Adrenal gland (tissue), 19 donors: ENCODE measurements at places on chromosomes 4 and X. TPM values are rescaled to one million over a fixed set of nuclear protein-coding genes. Genes with fewer than 3 reads are reported as not detected.

- H3K27me3 ChIP-seq: no peaks in the 10 kb centered on the region
- DNase-seq: no peak
- no peaks in the 10 kb centered on the region for H3K36me3 ChIP-seq
These were observed 507 bp downstream of the LIN54 start for GRCh38 chr4:83010111-83010521.

GRCh38 chr4:184279496-184280061 is 61.9 kb upstream of the ENPP6 start:
- no peak overlapping the region for H3K27ac ChIP-seq
- peaks cover 11% of the 10 kb centered on the region for H3K4me1 ChIP-seq
- H3K27me3 ChIP-seq: no peaks in the 10 kb centered on the region
- H3K36me3 ChIP-seq: no peaks in the 10 kb centered on the region

GRCh38 chr4:92362028-92362427 is 58.3 kb downstream of the GRID2 start:
- no peak for DNase-seq
- H3K36me3 ChIP-seq: no peaks in the 10 kb centered on the region
- H3K4me3 ChIP-seq: no peak overlapping the region
- no peak overlapping the region for H3K27ac ChIP-seq

DNA sequence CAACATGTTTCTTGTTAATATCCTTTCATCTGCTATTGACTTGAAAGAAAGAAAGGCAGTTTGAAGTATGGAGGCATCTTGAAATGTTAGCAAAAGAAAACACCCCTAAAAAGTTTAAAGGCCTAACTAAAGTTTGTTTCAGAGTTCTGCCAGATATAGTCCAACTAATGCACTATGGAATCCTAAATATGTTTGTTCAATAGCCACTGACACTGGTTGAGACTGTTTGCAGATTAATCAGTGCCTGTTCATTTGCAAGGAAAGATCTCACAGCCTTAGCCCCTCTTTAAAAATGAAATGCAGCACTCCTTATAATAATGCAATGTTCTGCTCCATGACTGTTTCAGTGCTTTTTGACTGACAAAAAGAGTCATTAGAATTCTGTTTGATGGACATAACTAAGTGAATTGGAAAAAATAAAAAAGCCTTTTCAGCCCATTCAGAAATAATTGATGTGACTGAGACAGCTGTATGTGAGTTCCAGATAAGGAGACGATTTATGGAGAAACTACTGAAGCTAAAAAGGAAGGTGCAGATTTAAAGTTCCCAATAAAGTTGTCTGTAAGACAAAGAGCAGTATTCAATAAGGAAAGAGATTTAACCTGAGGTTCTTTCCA is 192.0 kb downstream of the PCDH7 start:
- DNase-seq: no peak
- no peaks in the 10 kb centered on the region for H3K27me3 ChIP-seq
- no peak overlapping the region for H3K4me3 ChIP-seq
- no peaks in the 10 kb centered on the region for H3K4me1 ChIP-seq

DNA sequence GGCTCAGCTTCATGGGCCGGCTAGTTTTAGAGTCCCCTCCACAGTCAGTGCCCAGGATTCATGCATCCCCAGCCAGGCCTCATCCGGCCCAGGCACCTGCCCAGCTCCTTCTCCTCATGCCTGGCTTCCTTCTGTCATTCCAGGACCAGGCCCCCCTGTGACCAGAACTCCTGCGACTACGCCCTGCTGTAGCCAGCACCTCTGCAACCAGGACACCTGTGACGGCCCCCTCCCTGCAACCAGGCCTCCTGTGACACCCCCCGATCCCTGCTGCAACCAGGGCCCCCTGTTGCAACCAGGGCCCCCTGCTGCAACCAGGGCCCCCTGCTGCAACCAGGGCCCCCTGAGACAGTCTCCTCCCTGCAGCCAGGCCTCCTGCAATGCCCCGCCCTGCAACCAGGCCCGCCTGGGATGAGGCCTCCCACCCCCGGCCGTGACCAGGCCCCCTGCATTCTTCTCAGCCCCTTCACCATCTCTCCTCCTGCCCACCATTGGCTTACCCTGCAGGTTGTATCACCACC is 46.8 kb downstream of the HTRA3 start:
- DNase-seq: no peak
- H3K27me3 ChIP-seq: no peaks in the 10 kb centered on the region
- no peaks in the 10 kb centered on the region for H3K36me3 ChIP-seq
- H3K27ac ChIP-seq: no peak overlapping the region
- no peak overlapping the region for H3K4me3 ChIP-seq
- H3K4me1 ChIP-seq: peaks cover 20% of the 10 kb centered on the region

The SEC24B gene
- 39.4 TPM for total RNA-seq

- peaks cover 16% of the 10 kb centered on the region for H3K27me3 ChIP-seq
- no peaks in the 10 kb centered on the region for H3K4me1 ChIP-seq
- DNase-seq: peak; percentile 75
- no peak overlapping the region for H3K4me3 ChIP-seq
These were observed 21.7 kb upstream of the MFAP3L start for GRCh38 chr4:170047771-170048354.

- H3K4me3 ChIP-seq: no peak overlapping the region
- no peaks in the 10 kb centered on the region for H3K36me3 ChIP-seq
- H3K4me1 ChIP-seq: no peaks in the 10 kb centered on the region
- H3K27ac ChIP-seq: no peak overlapping the region
- DNase-seq: peak; percentile 47
These were observed 623.8 kb upstream of the DIPK2B start for GRCh38 chrX:45824471-45824870.

DNA sequence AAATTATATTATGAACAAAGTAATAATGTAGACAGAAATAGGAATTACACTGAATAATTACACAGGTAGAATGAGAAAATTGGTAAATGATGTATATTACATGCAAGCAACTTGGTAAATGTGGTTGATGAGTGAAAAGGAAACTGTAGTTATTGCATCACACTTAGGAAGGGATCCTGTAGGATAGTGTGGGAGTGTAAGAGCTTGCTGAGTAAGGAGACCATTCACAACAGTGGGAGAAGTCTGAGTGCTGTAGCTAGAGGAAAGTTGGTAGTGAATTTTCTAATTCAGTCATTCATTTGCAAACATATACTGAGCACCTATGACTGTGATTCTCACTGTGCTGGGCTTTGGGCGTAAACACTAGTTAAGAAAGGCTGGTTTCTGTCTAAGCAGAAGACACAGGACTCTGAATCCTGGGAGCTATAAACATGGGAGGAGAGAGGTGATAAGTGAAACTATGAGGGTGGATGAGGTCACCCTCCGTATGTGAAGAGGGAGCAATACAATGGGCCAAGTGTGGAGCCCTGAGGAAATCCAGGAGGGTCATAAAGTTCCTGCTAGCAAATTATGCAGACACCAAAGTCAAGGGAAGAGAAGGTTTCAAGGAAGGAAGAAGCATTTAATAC is 14.2 kb upstream of the CPE start:
- H3K4me1 ChIP-seq: no peaks in the 10 kb centered on the region
- no peaks in the 10 kb centered on the region for H3K27me3 ChIP-seq
- no peak overlapping the region for H3K27ac ChIP-seq
- no peak overlapping the region for H3K4me3 ChIP-seq

The GJB1 gene
- not detected for total RNA-seq

The SLC10A6 gene
- 0.34 TPM for total RNA-seq

- DNase-seq: no peak
- no peaks in the 10 kb centered on the region for H3K27me3 ChIP-seq
- no peaks in the 10 kb centered on the region for H3K36me3 ChIP-seq
These were observed 62.9 kb upstream of the UGT8 start for GRCh38 chr4:114535725-114536124.

DNA sequence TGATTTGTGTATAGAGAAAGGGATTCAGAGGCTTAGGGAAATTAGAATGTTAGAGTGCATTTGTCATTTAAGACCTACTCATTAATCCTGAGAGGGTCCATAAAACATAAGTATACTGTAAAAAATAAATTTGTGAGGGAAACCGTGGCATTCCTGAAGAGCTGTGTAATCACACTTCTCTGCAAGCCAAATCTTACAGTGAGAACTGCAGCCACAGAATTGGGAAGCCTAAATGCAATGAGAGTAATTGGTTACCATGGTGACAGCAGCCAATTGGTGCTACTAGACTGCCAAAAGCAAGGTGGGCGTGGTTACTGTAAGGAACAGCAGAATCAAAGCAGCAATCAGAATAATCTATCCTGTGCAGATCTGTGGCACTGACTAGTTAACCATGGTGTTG is 345.2 kb upstream of the GRID2 start:
- no peaks in the 10 kb centered on the region for H3K27me3 ChIP-seq
- no peak overlapping the region for H3K27ac ChIP-seq
- no peaks in the 10 kb centered on the region for H3K36me3 ChIP-seq
- no peaks in the 10 kb centered on the region for H3K4me1 ChIP-seq
- no peak for DNase-seq
- H3K4me3 ChIP-seq: no peak overlapping the region

- no peaks in the 10 kb centered on the region for H3K4me1 ChIP-seq
- no peak for DNase-seq
- no peaks in the 10 kb centered on the region for H3K27me3 ChIP-seq
- H3K27ac ChIP-seq: no peak overlapping the region
- H3K36me3 ChIP-seq: no peaks in the 10 kb centered on the region
These were observed 194.9 kb downstream of the PACRGL start for GRCh38 chr4:20895208-20895607.

DNA sequence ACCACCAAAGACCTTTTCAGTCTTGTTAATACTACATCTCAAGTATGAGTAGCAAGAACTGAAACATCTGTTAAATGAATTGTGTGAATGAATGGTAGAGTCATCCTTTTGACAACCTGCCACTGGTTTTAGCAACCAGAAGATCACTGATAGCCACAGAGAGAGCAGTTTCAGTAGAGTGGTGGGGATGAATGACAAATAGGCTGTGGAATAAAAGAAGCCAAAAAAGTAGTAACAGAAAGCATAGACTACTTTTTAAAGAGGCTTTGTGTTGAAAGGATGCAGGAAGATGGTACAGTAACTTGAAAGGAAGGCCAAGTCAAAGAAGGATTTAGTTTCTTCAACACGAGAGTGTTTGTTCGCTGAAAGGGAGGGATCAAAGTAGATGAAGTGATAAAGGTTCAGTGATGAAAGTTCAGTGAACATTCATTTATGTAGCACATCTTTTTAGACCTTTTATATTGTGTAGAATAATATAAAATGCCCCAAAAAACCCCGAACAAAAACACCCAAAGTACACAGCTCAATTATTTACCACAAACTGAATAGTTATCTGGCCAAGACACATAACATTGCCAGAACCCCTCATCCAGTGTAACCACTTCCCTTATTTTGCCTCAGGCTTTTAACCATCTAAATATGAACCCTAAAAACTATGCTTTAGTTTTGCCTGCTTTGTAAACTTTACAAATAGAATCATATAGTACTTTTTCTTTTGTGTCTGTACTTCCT is 40.1 kb upstream of the EIF1AX start:
- H3K4me3 ChIP-seq: no peak overlapping the region
- H3K27ac ChIP-seq: no peak overlapping the region
- peaks cover 4% of the 10 kb centered on the region for H3K27me3 ChIP-seq

DNA sequence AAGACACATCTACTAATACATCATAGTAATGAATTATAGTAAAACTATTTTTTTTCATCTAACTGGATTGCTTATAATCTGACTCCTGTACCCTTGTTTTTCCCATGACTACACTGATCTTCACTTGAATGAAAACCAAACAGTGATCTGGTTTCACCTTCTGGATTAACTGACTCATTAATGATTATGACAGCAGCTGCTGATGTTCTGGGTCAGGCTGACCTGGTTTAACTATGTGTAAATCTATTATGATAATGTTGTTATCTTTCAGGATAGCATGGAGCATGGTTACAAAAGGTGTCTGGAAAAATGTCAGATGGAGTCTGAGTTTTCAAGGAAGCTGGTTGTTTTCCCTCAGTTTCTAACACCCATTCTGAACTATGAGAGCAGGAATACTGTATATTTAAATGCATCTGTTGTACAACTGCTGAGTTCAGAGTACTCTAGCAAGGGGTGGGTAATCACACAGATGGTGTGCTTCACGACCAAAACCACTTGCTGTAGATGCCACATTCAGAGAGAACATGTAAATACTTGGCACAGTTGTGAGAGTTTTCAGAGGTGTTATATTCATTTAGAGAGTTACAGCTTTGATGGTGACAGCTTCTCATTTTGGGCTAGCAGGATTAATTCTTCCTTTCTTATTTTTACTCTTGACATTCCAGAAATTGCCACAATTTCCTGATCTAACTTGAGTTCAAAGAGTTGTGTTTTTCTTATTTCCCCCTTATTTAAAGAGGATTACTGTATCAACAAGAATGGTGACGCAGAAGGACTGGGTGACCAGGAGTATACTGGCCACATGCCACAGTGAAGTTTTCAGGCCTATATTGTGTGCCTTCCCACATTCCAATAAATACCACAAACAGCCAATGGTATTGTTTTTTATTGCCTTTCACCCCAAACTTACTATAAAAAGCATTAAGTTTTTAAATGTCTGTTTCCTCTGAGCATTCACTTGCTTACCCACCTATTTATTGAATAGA is 249.7 kb upstream of the TET2 start:
- H3K4me1 ChIP-seq: no peaks in the 10 kb centered on the region
- H3K27me3 ChIP-seq: no peaks in the 10 kb centered on the region
- no peak for DNase-seq
- no peak overlapping the region for H3K4me3 ChIP-seq
- no peaks in the 10 kb centered on the region for H3K36me3 ChIP-seq

GRCh38 chr4:14267373-14268060 is 640.0 kb upstream of the BOD1L1 start:
- no peaks in the 10 kb centered on the region for H3K27me3 ChIP-seq
- no peak overlapping the region for H3K4me3 ChIP-seq
- H3K27ac ChIP-seq: no peak overlapping the region
- DNase-seq: no peak
- H3K4me1 ChIP-seq: no peaks in the 10 kb centered on the region
- H3K36me3 ChIP-seq: no peaks in the 10 kb centered on the region
